GM10248 (cell line): ENCODE measurements at places on chromosomes 2 and 18.

GRCh38 chr18:11728249-11728648 is 39.2 kb downstream of the GNAL start:
- no peak for DNase-seq

GRCh38 chr2:160816916-160817499 is 323.4 kb upstream of the RBMS1 start:
- DNase-seq: no peak

- DNase-seq: no peak
These were observed 2.2 kb upstream of the SP5 start for GRCh38 chr2:170712653-170713542.

DNA sequence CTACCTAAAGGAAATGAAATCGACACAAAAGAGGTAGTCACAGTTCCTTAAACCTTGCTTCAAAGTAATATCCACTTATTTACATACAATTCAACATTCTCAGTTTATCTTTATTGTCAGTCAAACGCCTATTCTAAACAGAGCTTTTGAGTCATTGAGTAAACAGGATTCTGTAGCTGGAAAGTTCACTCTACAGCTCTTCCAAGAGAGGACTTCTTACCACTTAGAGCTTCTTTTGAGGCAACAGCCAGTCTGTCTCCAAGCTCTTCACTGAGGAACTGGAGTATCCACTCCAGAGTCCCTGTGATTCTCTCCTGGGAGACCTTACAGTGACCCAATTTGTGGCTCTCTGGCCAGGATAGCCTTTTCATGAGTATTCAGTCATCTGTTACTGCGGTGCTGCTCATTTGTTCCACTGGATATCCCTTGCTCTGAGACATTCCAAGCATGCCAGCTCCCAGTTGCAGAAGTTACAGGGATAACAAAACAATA is 210.9 kb upstream of the OSR1 start:
- no peak for DNase-seq

DNA sequence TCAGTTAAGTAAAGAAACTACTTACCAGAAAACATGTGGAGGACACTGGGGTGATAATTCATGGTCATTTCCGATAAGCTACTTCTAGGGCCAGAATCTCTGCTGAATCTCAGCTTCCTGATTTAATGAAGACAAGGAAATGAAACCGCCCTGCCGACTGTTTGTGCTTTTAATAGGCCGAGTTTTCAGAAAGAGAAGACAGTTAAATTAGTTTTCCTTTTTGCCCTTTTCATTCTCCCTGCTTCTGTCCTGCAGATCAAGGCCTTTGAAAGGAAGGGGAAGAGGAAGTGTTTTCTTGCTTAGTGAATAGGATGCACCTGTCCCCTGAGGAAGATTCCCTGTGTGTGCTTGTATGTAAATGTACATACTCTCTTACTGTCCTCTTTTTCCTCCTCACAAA is 126.6 kb downstream of the SH3RF3 start:
- no peak for DNase-seq

- no peak for DNase-seq
These were observed 1674.8 kb upstream of the TMEFF2 start for GRCh38 chr2:193869564-193869963.

GRCh38 chr2:128309280-128310093 is 9.2 kb downstream of the HS6ST1 start:
- no peak for DNase-seq

- DNase-seq: no peak
These were observed 258.9 kb downstream of the DYSF start for GRCh38 chr2:71712158-71712818.

- DNase-seq: no peak
These were observed 186.9 kb downstream of the TTC32 start for GRCh38 chr2:19714926-19715325.

DNA sequence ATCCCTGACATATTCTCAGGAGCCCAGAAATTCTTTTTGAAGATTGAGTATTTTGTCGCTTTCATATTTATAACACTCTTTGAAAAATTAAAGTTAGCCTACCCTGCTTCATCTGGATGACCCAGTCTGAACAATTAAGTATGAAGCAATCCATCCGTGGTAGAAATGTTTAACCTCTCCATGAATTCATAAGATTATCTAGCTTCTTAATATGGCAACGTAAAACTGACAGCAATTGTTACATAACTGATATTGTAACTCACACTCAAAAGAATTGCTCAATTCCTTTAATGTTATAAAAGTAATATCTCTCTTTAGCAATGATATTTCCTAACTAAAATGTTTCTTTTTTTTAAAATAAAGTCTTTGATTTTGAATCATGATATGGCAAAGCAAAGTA is 7.2 kb upstream of the ABCA12 start:
- DNase-seq: no peak

- DNase-seq: no peak
These were observed 233.3 kb downstream of the RAB3GAP1 start for GRCh38 chr2:135285391-135285790.

- DNase-seq: no peak
These were observed 889 bp downstream of the ZC3H15 start for GRCh38 chr2:186486651-186487647.
